Mucosa of descending colon (tissue), 3 donors: ENCODE measurements at places on chromosomes 2 and 18. TPM values are rescaled to one million over a fixed set of nuclear protein-coding genes. Genes with fewer than 3 reads are reported as not detected.

The PID1 gene
- 52.5 TPM for total RNA-seq

The DUSP2 gene
- total RNA-seq: 2.3 TPM

The CXCR1 gene
- not detected for total RNA-seq

The TPO gene
- 2.3 TPM for total RNA-seq

The SCYGR4 gene
- total RNA-seq: not detected
